ENCODE measurements at places on chromosomes 7 and 10. TPM values are rescaled to one million over a fixed set of nuclear protein-coding genes. Genes with fewer than 3 reads are reported as not detected.

Gene CLCN1
- not detected for polyA plus RNA-seq

DNA sequence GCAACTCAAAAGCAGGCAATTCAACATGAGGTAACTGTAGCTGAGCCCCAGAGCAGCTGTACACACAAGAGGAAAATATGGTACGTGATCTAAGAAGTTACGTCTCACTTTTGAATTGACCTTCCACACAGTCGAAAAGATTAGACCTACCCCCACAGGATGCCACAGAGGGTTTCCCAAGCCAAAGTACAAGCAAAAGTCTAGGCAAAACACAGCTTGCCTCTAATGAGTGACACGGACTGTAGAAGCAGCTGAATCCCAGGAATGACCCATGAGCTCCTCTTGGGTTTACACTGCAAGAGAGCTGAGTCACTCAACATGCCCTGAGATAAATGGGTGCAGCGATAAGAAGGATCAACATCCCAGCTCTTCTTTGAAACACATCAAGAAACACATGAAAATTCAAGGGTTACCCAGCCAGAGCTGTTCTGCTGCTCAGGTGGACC lies 9.8 kb downstream of the CREB3L2 start:
- no peaks in the 10 kb centered on the region for H3K27me3 ChIP-seq
- no peaks in the 10 kb centered on the region for H3K4me1 ChIP-seq
- no peak overlapping the region for H3K27ac ChIP-seq
- DNase-seq, result no peak
- no peak overlapping the region for H3K4me3 ChIP-seq

DNA sequence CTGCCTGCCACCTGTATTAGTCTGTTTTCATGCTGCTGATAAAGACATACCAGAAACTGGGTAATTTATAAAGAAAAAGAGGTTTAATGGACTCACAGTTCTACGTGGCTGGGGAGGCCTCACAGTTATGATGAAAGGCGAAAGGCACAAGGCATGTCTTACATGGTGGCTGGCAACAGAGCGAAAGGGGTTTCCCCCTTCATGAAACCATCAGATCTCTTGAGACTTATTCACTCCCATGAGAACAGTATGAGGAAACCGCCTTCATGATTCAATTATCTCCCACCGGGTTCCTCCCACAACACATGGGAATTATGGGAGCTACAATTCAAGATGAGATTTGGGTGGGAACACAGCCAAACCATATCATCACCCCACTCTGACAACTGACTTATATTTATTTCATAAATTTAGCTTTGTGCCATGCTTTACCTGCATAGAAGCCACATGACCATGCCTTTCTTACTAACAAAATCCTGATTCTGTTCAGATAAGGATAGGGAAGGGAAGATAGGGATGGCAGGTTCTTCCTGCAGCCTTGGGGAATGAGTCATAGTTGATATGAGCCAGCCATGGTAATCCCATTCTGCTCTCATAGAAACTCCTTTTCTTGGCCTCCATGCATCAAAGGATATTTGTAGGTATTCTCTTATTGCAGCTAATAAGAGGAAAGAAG lies 191.3 kb upstream of the AGK start:
- no peaks in the 10 kb centered on the region for H3K27me3 ChIP-seq
- no peak for DNase-seq
- no peak overlapping the region for H3K4me3 ChIP-seq
- H3K4me1 ChIP-seq, result no peaks in the 10 kb centered on the region
- no peaks in the 10 kb centered on the region for H3K36me3 ChIP-seq

DNA sequence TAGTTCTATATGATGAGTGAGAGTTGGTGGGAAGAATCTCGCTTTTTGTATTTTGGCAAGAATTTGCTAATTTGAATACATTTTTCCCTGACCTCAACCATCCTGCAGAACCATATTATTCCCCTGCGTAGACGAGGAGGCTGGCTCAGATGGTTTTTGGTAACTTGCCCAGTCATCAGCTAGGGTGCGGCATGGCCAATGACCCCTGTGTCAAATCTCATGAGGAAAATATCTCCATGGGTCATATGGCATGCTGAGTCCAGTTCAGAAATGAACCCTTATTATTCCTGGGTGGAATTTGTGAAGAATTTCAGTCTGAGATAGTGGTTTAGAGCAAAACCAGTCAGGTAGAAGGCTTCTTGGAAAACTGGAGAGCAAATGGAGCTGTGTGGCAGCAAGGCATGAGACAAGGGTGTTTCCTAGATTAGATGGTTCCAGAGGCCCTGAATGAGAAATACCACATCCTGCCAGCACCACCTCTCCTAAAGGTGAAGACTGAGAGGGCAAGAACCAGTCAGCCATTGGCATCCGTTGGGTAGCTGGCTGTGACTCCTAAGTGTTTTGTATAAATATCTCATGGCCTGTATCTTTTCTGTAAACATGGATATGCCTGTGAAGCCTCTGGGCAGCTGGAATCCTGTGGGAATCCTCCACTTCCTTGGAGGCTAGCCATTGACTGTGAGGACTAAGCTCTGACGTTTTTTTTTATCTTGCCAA lies 5.8 kb upstream of the UPP1 start:
- H3K4me1 ChIP-seq, result peaks cover 53% of the 10 kb centered on the region
- no peak for DNase-seq
- H3K27ac ChIP-seq, result no peak overlapping the region
- no peak overlapping the region for H3K4me3 ChIP-seq
- H3K36me3 ChIP-seq, result no peaks in the 10 kb centered on the region
- no peaks in the 10 kb centered on the region for H3K27me3 ChIP-seq

Gene ANKRD16
- 6.2 TPM for polyA plus RNA-seq

GRCh38 chr7:68936471-68937035 lies 661.7 kb upstream of the AUTS2 start:
- no peaks in the 10 kb centered on the region for H3K4me1 ChIP-seq
- H3K36me3 ChIP-seq, result no peaks in the 10 kb centered on the region
- no peaks in the 10 kb centered on the region for H3K27me3 ChIP-seq
- H3K4me3 ChIP-seq, result no peak overlapping the region

Gene AGAP4
- polyA plus RNA-seq, result 1.5 TPM

DNA sequence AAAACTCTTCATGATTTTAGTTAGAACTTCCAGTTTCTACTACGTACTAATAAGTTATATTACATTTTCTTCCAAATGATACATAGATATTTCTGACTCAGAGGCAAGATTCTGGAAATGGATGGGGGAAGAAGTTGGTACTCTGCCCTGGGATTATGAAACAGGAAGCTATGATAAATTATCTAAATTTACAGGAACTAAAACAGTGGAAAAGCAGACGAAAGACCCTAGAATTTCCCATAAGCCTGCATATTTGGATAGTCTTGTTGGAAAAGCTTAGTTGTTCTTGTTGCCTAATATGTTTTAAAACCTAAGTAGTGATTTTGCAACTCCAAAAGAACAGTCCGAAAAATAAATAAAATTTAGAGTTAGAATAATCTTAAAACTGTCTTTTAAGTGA lies 21.8 kb downstream of the CFAP69 start:
- no peak overlapping the region for H3K27ac ChIP-seq
- no peak for DNase-seq
- no peaks in the 10 kb centered on the region for H3K36me3 ChIP-seq
- H3K27me3 ChIP-seq, result no peaks in the 10 kb centered on the region
- H3K4me3 ChIP-seq, result no peak overlapping the region

Gene CRYGN
- 0.48 TPM for polyA plus RNA-seq

Gene UMAD1
- polyA plus RNA-seq, result 26.7 TPM

- DNase-seq, result no peak
- H3K4me3 ChIP-seq, result no peak overlapping the region
- no peaks in the 10 kb centered on the region for H3K4me1 ChIP-seq
- H3K27ac ChIP-seq, result no peak overlapping the region
- H3K36me3 ChIP-seq, result no peaks in the 10 kb centered on the region
These were observed 11.3 kb upstream of the FOXK1 start for GRCh38 chr7:4670791-4671190.

- H3K4me1 ChIP-seq, result no peaks in the 10 kb centered on the region
- no peak overlapping the region for H3K27ac ChIP-seq
- DNase-seq, result no peak
- H3K4me3 ChIP-seq, result no peak overlapping the region
- H3K27me3 ChIP-seq, result no peaks in the 10 kb centered on the region
These were observed 93.6 kb downstream of the CTNNA3 start for GRCh38 chr10:67602268-67602950.

GRCh38 chr10:110709444-110709828 lies 65.3 kb downstream of the RBM20 start:
- no peak overlapping the region for H3K4me3 ChIP-seq
- no peak overlapping the region for H3K27ac ChIP-seq
- no peak for DNase-seq
- H3K36me3 ChIP-seq, result no peaks in the 10 kb centered on the region

- H3K4me3 ChIP-seq, result no peak overlapping the region
- H3K27ac ChIP-seq, result no peak overlapping the region
- H3K27me3 ChIP-seq, result no peaks in the 10 kb centered on the region
- H3K4me1 ChIP-seq, result no peaks in the 10 kb centered on the region
- no peaks in the 10 kb centered on the region for H3K36me3 ChIP-seq
These were observed 421.3 kb upstream of the NUPR2 start for GRCh38 chr7:56537477-56537876.

DNA sequence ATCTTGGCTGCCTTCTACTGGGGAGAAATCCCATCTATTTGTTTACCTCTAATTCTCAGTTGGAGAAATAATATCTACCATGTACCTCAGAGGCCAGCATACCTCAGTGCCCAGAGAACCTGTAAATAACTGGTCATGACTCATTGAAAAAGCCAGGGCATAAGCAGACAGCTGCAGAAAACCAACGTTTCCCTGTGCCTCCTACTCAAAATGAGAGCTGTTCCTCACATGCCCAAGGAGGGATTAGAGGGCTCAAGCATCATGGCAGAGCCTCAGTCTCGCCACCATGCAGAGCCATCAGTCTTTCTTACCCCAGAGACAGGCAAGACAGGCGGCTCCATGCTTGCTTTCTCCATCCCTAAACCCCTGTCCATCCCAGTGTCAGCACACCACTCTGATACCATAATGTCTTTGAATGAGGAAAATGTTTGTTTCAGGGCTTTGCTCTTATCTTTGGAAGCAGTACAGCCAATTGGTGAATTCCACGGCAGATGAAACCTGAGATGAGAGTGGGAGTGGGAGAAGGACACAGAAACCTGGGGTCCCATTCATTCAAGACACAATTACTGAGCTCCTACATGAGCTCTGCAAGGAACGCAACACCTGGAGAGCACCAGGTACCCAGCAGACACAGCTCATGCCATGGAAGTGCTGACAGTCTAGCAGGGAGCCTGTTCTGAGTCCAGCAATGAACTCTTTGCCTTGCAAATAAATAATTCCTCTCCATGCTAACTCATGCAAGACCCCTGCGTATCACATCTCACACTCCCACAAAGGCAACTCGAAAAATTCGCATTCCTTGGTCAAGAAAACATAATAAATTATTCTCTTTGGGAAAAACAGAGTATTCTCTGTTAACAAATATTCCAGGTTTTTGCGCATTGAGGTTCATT lies 21.1 kb downstream of the PON1 start:
- no peak overlapping the region for H3K27ac ChIP-seq
- no peak for DNase-seq
- no peaks in the 10 kb centered on the region for H3K27me3 ChIP-seq
- no peaks in the 10 kb centered on the region for H3K4me1 ChIP-seq
- no peaks in the 10 kb centered on the region for H3K36me3 ChIP-seq

- no peak overlapping the region for H3K4me3 ChIP-seq
- no peaks in the 10 kb centered on the region for H3K36me3 ChIP-seq
- DNase-seq, result no peak
- H3K27me3 ChIP-seq, result no peaks in the 10 kb centered on the region
- H3K4me1 ChIP-seq, result no peaks in the 10 kb centered on the region
These were observed 41.5 kb upstream of the GPR141 start for GRCh38 chr7:37642028-37642540.

GRCh38 chr10:124127965-124128810 lies 34.8 kb upstream of the CHST15 start:
- H3K4me3 ChIP-seq, result no peak overlapping the region
- H3K27ac ChIP-seq, result no peak overlapping the region
- no peaks in the 10 kb centered on the region for H3K36me3 ChIP-seq
- no peak for DNase-seq
- H3K27me3 ChIP-seq, result no peaks in the 10 kb centered on the region
- no peaks in the 10 kb centered on the region for H3K4me1 ChIP-seq

DNA sequence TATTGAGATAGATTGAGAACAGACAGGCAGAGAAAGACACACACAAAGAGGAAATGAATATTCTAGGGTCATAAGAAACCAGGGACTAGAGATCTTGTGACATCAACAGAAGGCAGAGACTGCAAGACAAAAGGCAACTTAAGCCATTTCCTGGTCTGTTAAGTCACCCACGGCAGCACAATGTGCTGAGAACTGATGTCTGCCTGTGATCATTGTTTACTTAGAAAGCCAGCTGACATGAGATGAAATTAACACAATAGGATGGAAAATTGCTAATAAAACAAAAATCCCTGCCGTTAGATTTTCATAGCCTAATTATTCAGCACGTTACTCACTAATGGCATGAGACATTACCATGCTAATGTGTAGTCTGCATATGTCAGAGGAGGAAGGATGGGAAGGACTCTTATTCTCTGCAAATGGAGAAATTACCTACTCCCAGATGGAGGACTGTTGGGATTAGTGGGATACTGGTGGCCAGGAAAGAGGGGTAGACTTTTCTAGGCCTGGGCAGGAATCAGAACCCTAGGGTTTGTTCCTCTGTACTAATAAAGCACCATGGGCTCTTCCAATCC lies 191.3 kb upstream of the PODXL start:
- no peak overlapping the region for H3K4me3 ChIP-seq
- H3K27ac ChIP-seq, result no peak overlapping the region
- H3K4me1 ChIP-seq, result no peaks in the 10 kb centered on the region
- H3K36me3 ChIP-seq, result no peaks in the 10 kb centered on the region
- no peaks in the 10 kb centered on the region for H3K27me3 ChIP-seq
- DNase-seq, result no peak

Gene FKBP6
- not detected for polyA plus RNA-seq

- H3K4me3 ChIP-seq, result no peak overlapping the region
- H3K27ac ChIP-seq, result no peak overlapping the region
These were observed 123.5 kb downstream of the KMT2C start for GRCh38 chr7:152312316-152312715.

GRCh38 chr10:111208951-111209350 lies 132.1 kb downstream of the ADRA2A start:
- DNase-seq, result no peak
- H3K27me3 ChIP-seq, result no peaks in the 10 kb centered on the region
- H3K4me1 ChIP-seq, result no peaks in the 10 kb centered on the region

DNA sequence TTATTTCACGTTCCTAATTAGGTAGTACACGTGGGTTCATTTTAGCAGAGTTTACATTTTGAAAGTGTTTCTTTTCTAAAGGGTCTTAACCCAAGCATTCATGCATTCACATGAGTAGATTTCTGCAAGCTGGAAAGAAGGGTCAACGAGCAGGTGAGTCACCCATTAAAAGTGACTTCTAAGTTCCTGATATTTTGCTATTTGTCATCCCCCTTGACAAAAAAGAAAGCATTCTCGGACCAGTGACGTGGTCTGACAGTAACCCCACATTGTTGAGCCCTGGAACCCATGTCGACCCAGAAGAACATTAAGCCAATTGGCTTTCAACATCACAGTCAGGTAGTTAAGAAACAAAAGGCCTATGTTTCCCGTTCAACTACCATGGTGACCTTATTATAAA lies 49.6 kb downstream of the ABCB5 start:
- DNase-seq, result no peak
- no peaks in the 10 kb centered on the region for H3K27me3 ChIP-seq
- H3K4me3 ChIP-seq, result no peak overlapping the region
- no peaks in the 10 kb centered on the region for H3K36me3 ChIP-seq
- H3K27ac ChIP-seq, result no peak overlapping the region
- H3K4me1 ChIP-seq, result no peaks in the 10 kb centered on the region

Gene AKR1B15
- not detected for polyA plus RNA-seq

Gene CC2D2B
- not detected for polyA plus RNA-seq

Gene MSRB2
- 13.1 TPM for polyA plus RNA-seq

Data from naive thymus-derived CD4-positive, alpha-beta T cell (primary cell).